NCI-H1694 (cell line): ENCODE measurements at places on chromosomes 2 and 18.

DNA sequence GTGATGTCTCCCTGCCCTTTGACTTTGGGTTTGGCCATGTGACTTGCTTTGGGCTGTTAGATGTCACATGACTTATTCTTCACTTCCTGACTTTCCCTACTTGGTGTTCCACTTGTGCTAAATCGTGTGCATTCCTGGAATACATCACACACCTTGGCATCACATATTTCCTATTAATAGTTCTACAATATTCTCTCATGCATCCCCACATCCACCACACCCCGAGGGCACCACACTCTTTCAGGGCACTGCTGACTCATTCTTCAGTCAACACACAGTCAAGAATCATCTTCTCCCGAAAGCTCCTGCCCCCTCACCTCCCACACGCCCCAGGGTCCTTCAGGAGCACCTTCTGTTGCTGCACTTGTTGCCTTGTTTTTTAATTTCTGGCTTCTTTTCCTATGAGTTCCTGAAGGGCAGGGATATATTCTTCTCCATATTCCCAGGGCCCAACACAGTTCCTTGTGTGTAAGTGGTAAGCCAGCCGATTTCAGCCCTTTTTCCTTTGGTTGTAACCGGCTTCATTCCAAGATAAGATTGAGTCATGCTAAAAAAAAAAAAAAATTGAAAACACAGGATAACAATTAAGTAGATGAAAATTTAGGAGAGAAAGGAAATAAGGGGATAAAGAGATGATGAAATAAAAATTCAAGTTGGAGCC, 341.4 kb downstream of the SLC4A3 start:
- no peak for DNase-seq

- DNase-seq = no peak
Measured at GRCh38 chr2:66032226-66032775, 402.6 kb upstream of the MEIS1 start.

DNA sequence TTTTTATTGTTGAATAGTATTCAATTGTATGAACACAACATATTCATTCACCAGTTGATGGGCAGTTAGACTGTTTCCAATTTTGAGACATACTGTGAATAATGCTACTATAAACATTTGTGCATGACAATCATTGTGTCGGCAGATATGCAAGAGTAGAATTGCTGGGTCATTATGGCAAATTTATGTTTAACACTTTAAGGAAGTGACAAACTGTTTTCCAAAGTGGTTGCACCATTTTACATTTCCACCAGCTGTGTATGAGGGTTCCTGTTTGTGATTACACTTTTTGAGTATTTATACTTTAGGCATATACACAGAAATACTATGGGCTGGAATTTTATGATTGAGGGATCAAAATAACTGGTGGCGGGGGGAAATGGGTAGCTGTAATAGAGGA, 61.2 kb downstream of the MAP4K3 start:
- DNase-seq = no peak

GRCh38 chr2:223995569-223995968, 38.3 kb downstream of the MRPL44 start:
- DNase-seq = no peak

DNA sequence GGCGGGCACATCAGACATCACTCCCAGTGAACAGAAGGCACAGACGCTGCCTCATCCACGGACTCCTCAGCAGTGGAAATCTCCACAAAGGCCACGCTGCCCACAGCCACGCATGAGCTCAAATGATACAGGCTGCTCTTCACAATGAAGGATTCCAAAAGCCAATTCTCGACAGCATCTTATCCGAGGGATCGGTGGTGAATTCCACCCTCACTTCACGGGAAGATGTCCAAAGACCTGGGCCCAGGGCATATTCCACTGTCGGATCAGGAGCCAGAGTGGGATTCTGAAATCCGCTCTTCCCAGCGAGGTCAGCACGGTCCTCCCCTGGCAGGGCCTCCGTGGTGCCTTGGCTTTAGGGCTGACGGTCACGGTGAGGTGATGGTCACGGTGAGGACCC, 55.8 kb downstream of the EIPR1 start:
- no peak for DNase-seq

GRCh38 chr2:170822290-170823087, 5.8 kb downstream of the GAD1 start:
- DNase-seq = no peak

DNA sequence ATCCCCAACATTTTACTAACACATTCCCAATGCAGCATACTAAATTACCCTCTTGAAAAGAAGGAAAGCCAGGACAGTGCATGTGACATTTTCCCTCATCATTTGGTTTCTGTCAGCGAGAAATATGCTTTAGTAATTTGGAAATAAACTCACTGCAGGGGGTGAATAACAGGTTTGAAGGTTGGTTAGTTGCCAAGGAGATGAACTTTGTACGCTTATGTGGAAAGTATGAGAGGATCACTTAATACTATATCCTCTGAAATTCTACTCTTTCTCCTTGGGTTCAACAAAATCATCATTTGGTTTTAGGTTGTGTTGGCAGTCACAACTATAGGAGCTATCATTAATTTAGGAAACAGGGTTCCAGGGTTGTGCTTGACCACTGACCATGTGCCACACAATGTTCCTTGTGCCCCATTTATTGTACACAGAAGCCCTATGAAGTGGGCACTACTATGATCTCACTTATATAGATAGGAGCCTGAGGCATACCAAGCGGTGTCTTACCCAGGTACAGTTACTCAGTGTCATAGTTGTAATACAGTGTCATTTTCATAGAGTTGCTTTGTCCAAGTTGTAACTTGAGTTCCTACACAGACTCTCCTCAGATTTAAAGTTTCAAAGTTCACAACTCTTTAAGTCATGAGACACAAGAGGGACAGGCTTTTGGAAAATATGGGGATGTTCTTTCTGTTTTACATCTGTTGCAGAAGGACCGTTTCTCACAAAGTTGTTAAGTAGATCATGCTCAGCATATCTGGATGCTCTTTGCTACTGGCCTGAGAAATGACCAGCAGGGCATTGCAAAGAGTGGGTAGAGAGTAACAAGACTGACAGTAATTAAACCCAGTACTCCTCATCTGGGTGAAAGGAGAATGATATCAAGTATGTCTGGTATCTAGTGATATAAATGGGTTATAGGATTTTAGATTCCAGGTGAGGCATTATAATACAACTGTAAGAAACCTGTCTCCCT, 91.8 kb downstream of the MAP4K4 start:
- DNase-seq = no peak

- no peak for DNase-seq
Measured at GRCh38 chr18:79868168-79868784, 70.5 kb downstream of the KCNG2 start.

DNA sequence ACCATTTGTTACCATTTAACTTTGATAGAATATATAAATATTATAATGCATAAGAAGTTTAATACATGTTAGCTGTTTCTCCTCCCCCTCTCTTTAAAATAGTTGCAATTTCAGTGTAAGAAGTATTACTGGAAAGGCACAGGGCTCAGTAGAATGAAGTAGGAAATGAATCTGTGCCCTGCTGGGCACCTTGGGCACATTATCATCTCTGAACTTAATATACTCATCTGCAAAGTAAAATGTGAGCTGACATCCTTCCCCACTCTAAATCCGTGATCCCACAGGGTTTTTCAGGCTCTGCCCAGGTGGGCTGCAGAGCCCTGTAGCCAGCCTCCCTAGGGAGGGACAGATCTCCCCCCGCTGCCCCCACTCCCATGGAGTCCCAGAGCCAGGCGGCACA, 56.8 kb downstream of the DPP4 start:
- no peak for DNase-seq

DNA sequence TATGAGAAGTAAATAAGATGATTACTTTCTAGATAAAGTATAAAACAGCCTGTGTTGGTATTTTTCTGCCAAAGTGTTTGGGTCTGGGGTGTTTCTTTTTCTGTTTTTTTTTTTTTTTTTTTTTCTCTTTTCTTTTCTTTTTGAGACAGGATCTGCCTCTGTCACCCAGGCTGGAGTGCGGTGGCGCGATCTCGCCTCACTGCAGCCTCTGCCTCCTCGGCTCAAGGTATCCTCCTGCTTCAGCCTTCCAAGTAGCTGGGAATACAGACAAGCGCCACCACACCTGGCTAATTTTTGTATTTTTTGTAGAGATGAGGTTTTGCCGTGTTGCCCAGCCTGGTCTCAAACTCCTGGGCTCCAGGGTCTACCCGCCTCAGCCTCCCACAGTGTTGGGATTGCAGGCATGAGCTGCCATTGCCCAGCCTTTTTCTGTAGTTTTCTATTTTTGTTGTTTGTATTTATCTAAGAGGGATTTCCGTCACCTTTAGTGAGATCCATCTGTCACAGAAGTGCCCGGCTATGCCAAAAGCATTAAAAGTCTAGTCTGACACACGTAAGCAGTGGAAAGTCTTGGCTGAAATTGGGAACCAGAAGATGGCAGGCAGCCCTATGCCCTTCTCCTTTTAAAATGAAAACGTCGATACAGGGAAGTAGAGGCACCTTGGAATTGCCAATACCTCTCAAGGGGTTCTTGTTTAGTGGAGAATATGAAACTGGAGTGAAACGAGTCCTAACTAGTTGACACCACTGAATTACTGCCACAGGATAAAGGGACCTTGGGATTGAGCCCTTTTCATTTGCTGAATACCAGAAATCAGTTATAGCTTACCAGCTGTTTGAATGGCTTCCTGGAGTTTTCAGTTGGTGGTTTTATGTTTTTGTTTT, 14.0 kb downstream of the UGP2 start:
- no peak for DNase-seq

GRCh38 chr18:32280911-32281310, 91.1 kb downstream of the MEP1B start:
- no peak for DNase-seq

DNA sequence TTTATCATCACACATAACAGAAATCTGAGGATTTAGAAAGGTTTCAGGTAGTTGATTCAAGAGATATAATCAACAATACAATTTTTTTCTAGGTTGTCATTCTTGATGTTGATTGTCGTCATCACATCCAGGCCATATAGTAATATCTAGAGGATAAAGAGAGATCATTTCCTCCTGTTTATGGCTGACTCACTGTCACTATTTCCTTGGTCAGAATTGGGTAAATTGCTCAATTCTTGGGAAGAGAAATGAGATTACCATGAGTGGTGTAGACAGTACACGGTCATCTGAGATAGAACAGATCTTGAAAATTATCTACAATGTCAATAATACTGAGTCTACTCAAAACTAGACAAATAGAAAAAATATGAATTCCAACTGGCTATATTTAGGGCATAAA, 78.8 kb downstream of the ZNF804A start:
- DNase-seq = no peak
